Kidney (tissue), 22 donors: ENCODE measurements at places on chromosomes 5 and 9. TPM values are rescaled to one million over a fixed set of nuclear protein-coding genes. Genes with fewer than 3 reads are reported as not detected.
A peak's percentile ranks its signal among the peaks of the same experiment; 100 is the strongest.

Gene CRHBP
- total RNA-seq, result 8.6 TPM

Gene GFI1B
- 0.28 TPM for total RNA-seq

Gene SLC6A7
- total RNA-seq, result not detected

Gene PCDHA3
- total RNA-seq, result 1.4 TPM

Gene WDR5
- total RNA-seq, result 25.4 TPM

Gene FAM163B
- total RNA-seq, result 0.54 TPM

Gene DOCK8
- total RNA-seq, result 46.5 TPM

DNA sequence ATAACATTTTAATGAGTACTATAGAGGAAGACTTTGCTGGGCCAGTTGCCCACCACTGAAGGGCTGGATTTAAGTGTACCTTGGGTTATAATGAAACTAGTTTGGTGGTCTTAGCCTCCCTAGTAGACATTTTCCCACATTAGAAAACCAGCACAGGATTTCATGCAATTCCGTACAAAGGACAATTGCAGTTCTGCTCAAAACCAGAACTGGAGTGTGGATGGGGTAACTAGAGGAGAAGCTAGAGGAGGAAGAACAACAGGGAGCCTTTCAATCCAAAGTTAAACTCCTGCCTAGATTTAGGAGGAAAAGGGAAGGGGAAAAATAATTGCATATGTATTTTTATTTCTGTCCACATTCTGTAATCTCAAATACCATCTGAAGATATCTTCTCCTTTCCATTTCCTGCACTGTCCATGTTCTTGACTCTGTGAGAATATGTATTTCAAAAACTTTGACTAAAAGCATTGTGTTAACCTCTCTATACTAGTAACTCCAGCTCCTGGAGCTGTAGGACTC, 97.5 kb upstream of the SSBP2 start:
- no peaks in the 10 kb centered on the region for H3K27me3 ChIP-seq
- no peak overlapping the region for H3K27ac ChIP-seq
- no peaks in the 10 kb centered on the region for H3K36me3 ChIP-seq
- no peak for DNase-seq

DNA sequence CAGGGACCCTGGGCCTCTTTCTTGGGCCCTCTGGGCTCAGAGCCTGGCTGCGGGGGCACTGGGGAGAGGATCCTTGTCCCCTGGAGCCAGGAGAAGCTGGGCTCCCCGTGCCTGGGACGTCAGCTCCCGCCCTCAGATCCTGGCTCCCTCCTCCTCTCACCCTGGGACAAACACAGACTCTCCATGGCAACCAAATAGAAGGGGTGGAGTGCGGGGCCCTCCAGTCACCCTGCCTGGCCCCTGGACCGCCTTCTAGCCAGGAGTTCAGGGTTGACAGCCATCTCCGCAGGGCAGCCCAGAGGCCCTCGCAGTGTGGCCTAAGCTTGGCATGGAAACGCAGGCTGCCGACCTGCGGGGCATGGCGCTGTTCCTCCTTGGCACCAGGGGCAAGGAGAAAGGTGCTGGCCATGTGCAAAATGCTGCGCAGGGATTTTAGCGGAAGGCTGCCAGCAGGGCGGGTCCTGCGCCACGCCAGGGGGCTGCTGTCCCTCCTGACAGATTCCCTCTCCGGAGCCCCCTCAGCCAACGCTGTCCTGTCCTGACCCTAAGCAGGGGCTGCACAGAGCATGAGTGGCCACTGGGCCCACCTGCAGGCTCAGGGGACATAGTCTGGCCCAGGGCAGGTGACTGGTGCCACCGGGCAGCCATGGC, 1.0 kb downstream of the ZDHHC11 start:
- no peak overlapping the region for H3K4me3 ChIP-seq
- H3K4me1 ChIP-seq, result no peaks in the 10 kb centered on the region
- DNase-seq, result peak; percentile 64
- peaks cover 2% of the 10 kb centered on the region for H3K27me3 ChIP-seq

GRCh38 chr9:14715102-14715501, 7.4 kb downstream of the CER1 start:
- no peaks in the 10 kb centered on the region for H3K36me3 ChIP-seq
- H3K27ac ChIP-seq, result no peak overlapping the region
- H3K4me3 ChIP-seq, result no peak overlapping the region
- no peak for DNase-seq

- H3K4me1 ChIP-seq, result peaks cover 6% of the 10 kb centered on the region
- H3K27me3 ChIP-seq, result no peaks in the 10 kb centered on the region
- H3K4me3 ChIP-seq, result no peak overlapping the region
These were observed 216.6 kb downstream of the DENND1A start for GRCh38 chr9:123713282-123713681.

DNA sequence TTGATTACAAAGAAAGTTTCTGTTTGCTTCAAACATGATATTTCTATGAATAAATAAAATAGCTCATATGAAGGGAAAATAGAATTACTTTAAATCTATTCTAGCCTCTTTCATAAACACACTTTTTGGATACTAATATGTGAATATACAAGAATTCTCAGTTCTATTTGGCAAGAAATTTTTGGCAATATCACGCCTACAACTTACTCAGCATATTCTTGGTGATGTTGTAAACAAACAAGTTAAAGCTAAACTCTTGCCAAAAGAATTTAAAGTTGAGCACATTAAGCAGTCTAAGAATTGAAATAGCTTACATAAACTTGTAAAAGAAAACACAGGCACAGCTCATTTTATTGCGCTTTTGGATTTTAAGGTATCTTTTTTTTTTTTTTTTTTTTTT, 209.8 kb downstream of the CDH12 start:
- H3K27ac ChIP-seq, result no peak overlapping the region
- no peaks in the 10 kb centered on the region for H3K4me1 ChIP-seq
- H3K4me3 ChIP-seq, result no peak overlapping the region
- no peak for DNase-seq
- H3K27me3 ChIP-seq, result no peaks in the 10 kb centered on the region
- no peaks in the 10 kb centered on the region for H3K36me3 ChIP-seq

DNA sequence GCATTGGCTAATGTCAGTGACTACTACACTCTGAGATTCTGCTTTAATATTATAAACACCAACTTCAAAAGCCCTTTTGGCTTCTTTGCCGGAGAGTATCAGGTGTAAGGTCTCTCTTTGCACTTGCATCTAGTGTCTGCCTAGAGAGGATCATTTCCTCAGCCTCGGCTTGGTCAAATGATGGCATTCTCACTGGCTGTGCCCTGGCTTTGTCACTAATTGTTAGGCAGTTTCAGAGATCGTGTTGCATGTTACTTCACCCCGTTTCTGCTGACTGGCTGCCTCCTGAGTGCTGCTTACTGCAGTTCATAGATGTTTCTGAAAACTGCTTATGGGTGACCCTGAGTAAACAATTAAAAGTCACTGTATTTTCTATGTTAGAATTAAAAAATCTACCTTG, 48.8 kb downstream of the SLC1A3 start:
- peak; percentile 68 for DNase-seq
- H3K27me3 ChIP-seq, result no peaks in the 10 kb centered on the region
- no peak overlapping the region for H3K4me3 ChIP-seq
- H3K27ac ChIP-seq, result no peak overlapping the region
- H3K36me3 ChIP-seq, result no peaks in the 10 kb centered on the region
- peaks cover 11% of the 10 kb centered on the region for H3K4me1 ChIP-seq

GRCh38 chr9:121735065-121735792, 83.8 kb downstream of the DAB2IP start:
- H3K27me3 ChIP-seq, result no peaks in the 10 kb centered on the region
- no peak for DNase-seq
- H3K27ac ChIP-seq, result peak overlapping the region; percentile 95
- H3K4me3 ChIP-seq, result peak overlapping the region; percentile 42
- peaks cover 53% of the 10 kb centered on the region for H3K4me1 ChIP-seq
- no peaks in the 10 kb centered on the region for H3K36me3 ChIP-seq

DNA sequence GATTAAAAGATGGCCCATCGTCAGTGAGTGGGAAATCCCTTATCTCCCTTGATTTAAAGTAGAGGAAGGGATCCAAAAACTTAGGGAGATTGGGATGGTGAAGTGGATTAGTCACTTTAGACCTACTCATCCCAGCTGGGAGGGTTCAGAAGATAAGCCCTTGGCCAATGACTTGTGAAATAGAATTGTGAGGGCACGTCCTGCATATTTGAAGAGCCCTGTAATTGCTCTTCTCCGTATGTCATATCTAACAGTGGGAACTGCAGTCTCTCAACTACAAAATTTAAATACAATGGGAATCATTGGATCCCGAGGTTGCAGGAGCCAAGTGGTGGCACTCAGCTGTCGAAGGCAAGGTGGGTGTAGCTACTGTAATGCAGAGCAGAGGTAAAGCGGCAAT, 65.4 kb upstream of the C9orf72 start:
- no peak for DNase-seq
- H3K36me3 ChIP-seq, result no peaks in the 10 kb centered on the region
- no peaks in the 10 kb centered on the region for H3K27me3 ChIP-seq
- no peak overlapping the region for H3K4me3 ChIP-seq
- H3K27ac ChIP-seq, result no peak overlapping the region

DNA sequence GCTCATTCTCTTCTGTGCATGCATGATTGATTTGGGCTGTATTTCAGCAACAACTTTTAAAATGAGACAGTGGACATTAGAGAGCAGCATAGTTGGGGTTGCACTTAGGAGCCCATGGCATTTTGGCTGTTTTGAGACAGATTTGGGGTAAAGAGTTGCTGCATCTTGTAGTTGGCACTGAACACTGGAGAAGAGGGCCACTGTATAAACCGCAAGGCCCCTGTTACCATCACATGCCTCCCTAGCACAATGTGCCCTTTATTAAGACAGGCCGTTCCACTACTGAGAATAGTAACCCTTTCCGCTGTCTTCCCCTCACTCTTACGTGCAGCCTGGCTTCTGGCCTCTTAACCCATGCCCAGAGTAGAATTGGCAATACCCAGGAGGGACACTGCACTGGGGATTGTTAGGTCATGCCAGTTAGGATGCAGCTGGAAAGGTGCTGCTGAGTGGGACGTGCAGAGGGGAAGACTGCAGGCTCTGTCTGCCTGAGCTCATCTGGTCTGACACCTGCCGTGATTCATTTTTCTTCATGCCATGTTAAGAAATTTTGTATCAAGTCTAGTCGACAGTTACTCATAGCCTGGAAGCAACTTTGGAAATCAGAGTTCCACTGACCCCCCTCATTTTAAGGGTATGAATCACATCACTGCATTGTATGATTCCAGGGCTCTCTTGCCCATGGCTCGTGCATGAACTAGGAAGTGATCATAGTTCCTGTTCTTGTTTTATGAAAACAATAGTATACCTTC, 146.9 kb upstream of the DMRT1 start:
- no peaks in the 10 kb centered on the region for H3K36me3 ChIP-seq
- H3K27me3 ChIP-seq, result no peaks in the 10 kb centered on the region
- H3K27ac ChIP-seq, result peak overlapping the region; percentile 37
- no peak for DNase-seq
- peaks cover 2% of the 10 kb centered on the region for H3K4me1 ChIP-seq
- peak overlapping the region; percentile 27 for H3K4me3 ChIP-seq

- no peak overlapping the region for H3K4me3 ChIP-seq
- DNase-seq, result no peak
- no peaks in the 10 kb centered on the region for H3K4me1 ChIP-seq
- H3K36me3 ChIP-seq, result no peaks in the 10 kb centered on the region
- no peaks in the 10 kb centered on the region for H3K27me3 ChIP-seq
- H3K27ac ChIP-seq, result no peak overlapping the region
These were observed 26.9 kb upstream of the CCNG1 start for GRCh38 chr5:163410505-163410904.

GRCh38 chr5:107395632-107396350, 274.9 kb downstream of the EFNA5 start:
- no peak for DNase-seq
- no peak overlapping the region for H3K27ac ChIP-seq
- H3K4me3 ChIP-seq, result no peak overlapping the region

DNA sequence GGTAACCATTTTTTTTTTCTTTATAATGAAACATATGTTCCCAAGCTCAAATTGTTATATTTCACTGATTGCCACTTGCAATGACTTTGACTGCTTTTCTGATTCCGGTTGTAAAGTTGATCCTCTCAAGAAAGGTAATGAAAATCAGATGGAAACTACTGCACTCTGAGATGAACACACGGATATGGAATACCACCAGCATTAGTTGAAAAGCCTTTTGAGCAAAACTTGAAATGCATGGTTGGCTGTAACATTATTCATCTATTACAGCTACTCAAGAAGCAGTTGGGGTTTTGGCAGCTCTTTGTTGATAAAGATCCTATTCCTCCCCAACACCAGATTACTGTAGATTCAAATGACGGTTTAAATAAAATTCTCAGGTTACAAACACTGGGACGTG, 591.6 kb upstream of the DMAC1 start:
- DNase-seq, result no peak
- no peak overlapping the region for H3K27ac ChIP-seq
- no peaks in the 10 kb centered on the region for H3K27me3 ChIP-seq
- H3K4me3 ChIP-seq, result no peak overlapping the region
- H3K36me3 ChIP-seq, result no peaks in the 10 kb centered on the region
- H3K4me1 ChIP-seq, result no peaks in the 10 kb centered on the region

GRCh38 chr5:178564811-178565550, 25.2 kb downstream of the COL23A1 start:
- no peak overlapping the region for H3K27ac ChIP-seq
- no peaks in the 10 kb centered on the region for H3K36me3 ChIP-seq
- H3K4me1 ChIP-seq, result no peaks in the 10 kb centered on the region
- H3K4me3 ChIP-seq, result no peak overlapping the region

GRCh38 chr5:138743484-138743883, 9.7 kb upstream of the CTNNA1 start:
- no peaks in the 10 kb centered on the region for H3K27me3 ChIP-seq
- no peak overlapping the region for H3K27ac ChIP-seq
- no peak overlapping the region for H3K4me3 ChIP-seq
- H3K4me1 ChIP-seq, result no peaks in the 10 kb centered on the region

GRCh38 chr9:121226175-121226574, 24.5 kb upstream of the RAB14 start:
- H3K27ac ChIP-seq, result no peak overlapping the region
- no peaks in the 10 kb centered on the region for H3K27me3 ChIP-seq
- peaks cover 7% of the 10 kb centered on the region for H3K4me1 ChIP-seq
- no peak overlapping the region for H3K4me3 ChIP-seq
- H3K36me3 ChIP-seq, result no peaks in the 10 kb centered on the region

DNA sequence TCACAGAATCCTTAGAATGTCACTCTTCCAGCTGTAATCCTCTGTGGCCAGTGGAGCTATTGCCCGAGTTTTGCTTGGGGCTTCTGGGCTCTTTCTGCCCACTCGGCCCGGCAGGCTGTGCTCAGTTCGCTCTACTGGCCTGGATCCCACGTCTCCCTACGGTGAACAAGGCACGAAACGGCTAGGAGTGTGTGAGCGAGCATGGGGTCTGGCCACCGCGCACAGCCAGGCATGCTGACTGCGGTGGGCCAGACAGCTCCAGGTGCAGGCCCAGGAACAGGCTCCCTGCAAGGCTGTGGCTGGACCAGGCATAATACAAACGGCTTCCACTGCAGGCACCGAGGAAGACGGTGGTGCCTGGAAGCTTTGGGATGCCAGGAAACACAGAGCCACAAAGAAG, 2035.5 kb upstream of the ACO1 start:
- DNase-seq, result no peak
- no peaks in the 10 kb centered on the region for H3K4me1 ChIP-seq
- H3K36me3 ChIP-seq, result no peaks in the 10 kb centered on the region
- no peaks in the 10 kb centered on the region for H3K27me3 ChIP-seq
- no peak overlapping the region for H3K27ac ChIP-seq
